ENCODE measurements at places on chromosomes 16 and 17.

DNA sequence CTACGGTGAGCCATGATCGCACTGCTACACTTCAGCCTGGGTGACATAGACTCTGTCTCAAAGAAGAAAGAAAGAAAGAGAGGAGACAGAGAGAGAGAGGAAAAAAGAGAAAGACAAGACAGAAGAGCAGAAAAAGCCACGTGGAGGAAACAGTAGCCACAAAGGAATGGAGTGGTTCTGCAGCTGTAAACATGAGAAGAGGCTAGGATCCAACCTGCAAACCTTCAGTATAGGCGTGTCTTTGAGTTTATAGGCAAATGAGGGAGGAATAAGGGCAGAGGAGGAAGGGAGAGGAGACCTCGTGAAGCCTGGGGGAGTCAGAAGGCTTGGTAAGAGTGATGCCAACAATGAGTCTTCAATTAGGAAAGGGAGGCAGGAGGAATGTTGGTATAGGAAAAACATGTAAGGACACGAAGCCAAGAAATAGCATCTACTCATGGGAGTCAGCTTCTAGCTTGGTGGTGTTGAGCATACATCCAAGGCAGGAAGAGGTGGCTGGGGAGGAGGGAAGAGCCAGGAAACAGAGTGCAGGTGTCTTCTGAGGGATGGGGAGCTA is 3.9 kb downstream of the MED9 start:
- DNase-seq, result no peak

GRCh38 chr16:58399718-58400633 is 7.7 kb downstream of the GINS3 start:
- no peak for DNase-seq

GRCh38 chr16:3007957-3008689 is 4.6 kb upstream of the CLDN9 start:
- no peak for DNase-seq

DNA sequence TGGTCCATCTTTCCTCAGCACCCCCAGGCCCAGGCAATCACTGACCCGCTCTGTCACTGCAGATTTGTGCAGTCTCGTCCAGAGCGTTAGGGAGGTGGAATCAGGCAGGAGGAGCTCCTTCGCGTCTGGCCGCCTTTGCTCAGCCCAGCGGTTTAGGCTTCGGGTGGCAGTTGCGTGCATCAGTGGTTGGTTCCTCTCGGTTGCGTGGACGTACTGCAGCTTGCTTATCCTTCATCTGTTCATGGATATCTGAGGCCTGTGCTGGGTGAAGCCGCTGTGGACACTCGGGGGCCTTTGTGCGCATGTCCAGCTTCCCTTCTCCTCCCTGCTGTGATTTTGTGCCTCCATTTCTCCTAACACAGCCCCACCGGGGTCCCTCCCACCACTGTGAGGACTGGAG is 4.7 kb upstream of the P2RX1 start:
- no peak for DNase-seq

- no peak for DNase-seq
Measured at GRCh38 chr16:5850632-5851392, 753.2 kb upstream of the EEF2KMT start.

DNA sequence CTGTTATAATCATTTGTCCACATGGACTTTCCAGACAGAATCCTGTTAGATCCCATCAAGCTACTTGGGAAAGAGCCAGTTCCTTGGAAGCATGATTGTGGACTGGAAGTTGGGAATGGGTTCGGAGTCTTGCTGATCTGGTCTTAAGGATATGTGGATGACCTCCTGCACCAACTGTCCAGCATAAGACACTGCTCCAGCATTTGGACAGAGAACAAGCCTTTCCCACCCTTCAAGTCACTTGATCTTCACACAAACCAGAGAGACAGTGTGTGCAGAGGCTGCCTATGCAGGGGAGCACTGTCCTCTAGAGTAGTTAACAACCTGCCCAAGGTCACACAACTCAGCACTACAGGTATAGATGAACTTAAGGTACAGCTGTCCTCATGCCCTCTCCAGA is 5.8 kb upstream of the MT1B start:
- DNase-seq, result no peak

DNA sequence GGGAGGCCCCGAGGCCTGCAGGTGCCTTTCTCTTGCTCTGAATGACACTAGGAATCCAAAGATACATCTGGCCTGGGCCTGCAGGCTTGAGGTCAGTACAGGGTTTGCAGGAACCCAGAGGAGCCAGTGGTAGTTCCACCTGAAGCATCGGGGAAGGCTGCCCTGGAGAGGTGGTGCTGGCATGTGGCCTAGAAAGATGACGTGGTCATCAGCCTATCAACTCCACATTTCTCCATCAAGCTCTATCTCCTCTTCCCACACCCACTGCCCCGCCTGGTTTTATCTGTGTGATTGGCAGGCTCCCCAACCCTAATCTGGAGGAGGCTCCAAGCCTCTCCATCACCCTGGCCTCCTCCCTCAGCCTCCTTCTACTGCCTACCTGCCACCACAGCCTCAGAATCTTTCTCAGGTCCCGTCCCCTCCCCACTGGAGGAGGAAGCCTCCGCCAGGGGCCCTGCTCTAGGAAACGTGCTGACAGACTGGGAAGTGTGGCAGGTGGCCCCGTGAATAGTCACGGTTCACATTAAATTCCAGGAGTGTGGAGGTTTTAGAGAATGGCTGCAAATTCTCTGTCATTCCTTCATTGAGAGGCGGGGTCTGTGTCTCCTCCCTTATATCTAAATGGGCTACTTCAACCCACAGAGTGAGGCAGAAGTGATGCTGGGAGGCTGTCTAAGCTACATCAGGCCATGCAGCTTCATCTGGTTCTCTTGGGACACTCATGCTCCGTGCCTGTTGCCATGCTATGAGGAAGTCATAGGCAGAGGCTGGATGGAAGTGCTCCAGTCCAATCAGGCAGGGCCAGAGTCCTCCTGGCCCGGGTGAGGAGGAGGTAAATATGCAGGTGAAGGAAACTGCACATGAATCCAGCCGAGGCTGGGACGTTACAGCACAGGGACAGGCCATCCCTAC is 11.4 kb upstream of the MAP2K3 start:
- DNase-seq, result no peak

GRCh38 chr16:24673155-24673554 is 56.3 kb upstream of the TNRC6A start:
- DNase-seq, result no peak

DNA sequence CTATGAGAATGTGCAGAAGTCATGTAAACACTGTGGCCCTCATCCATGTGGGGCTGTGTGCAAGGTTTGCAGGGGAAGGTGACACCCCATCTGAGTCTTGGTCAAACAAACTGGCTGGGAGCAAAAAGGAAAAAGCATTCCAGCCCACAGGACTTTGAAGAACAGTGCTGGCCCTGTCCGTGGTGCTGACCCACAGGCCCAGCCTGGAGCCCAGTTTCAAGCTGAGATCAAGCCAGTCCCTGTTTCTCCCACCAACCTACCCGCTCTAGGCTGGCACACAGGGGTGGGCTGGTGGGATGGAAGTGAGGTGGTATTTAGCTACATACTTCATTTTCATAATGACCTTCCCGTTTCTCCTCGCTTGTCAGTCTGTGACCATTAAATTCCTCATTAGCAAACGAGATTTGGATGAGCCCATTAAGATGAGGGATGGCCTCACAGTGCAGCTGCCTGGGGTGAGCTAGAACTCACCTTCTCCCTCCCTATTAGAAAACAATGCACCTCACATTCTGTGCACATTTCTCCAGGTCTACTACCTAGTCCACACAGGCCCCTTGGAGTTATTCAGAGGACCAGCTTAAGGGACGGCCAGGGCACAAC is 12.6 kb upstream of the RPL38 start:
- DNase-seq, result no peak

DNA sequence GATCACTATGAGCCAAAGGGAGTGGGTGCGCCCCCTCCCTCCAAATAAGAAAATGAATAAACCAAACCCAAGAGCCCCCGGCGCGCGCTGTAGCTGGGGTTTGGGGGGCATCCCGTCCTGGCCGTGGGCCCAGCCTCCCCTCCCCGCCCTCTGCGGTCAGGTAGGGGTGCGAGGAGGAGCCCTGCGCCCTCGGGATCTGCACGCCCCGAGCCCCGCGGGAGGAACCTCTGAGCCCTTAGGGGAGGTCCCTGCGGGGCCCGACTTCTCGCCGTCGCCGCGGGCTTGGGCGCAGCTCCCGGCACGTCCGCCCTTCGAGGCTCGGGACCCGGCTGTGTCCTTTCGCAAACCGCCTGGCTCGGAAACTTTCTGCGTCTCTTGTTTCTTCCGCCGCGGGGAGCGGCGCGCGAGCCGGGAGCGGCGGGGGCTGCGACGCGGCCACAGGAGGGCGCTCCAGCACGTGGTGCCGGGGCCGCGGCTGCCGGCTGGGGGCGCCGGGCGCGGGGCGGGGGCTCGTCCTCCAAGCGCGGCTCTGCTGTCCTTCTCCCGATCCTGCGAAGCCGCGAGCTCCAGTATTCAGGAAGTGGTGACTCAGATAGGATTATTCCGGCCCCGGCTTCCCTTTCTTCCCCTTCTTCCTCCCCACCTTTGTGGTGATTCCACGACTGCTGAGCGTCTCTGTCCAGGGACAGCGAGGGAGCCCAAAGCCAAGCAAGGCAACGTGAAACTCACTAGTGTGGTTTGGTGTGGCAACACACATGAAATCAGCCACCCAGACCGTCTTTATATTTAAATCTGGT is 1.6 kb downstream of the PITPNC1 start:
- DNase-seq, result peak; percentile 66

GRCh38 chr16:68296291-68296690 is 14.5 kb downstream of the SLC7A6OS start:
- DNase-seq, result no peak

DNA sequence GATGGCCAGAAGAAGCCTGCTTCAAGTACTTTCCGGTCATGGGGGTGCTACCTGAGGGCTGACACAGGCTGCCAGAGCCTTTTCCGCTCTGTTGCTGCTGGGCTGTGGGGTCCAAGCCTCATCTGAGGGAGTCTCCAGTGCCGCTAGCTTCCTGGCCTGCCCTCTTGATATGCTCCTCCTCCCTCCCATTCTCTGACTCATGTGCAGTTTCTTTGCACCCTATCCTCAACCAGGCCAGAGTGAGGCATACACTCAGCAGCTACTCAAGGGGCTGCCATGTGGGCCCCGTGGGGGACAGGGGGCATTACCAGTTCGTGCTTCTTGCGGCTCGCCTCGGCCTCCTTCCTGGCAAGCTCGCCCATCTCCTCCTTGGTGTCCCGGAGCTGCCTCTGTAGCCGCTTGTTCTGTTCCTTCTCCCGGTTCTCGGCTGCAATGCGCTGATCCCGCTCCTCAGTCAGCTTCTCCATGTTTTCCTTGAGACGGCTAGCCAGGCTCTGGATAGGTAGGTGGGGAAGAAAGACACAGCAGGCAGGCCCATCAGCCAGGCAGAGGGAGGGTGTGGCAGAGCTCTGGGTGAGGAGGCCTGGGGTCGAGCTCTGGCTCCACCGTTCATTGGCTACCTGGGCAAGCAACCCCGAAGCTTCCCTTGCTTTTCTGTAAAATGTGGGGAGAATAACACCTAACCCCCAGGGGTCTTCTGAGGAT is 43.8 kb downstream of the PIPOX start:
- DNase-seq, result no peak

All from GM12891 (cell line).